ENCODE measurements at places on chromosomes 12 and 14.

DNA sequence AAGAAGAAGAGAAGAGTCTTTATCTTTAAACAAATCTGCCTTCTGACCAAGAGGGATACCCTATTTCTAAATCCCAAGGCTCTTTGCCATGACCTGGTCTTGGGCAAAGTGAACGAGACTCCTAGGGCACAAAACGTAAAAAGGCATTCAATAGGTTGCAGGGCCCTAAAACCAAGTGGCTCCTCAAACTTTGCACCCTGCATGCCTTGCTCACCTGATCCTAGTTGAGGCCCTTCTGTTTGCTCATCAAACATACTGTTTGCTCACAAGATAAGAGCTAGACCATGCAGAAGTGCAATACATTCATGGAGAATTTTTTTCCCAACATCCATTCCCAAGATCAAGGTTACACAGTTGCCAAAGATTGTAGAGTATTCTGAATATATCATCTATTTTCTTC, 7.9 kb upstream of the PRH1 start:
- DNase-seq = no peak

- DNase-seq = peak; percentile 72
These were observed 13.2 kb downstream of the PXN start for GRCh38 chr12:120252071-120252906.

GRCh38 chr12:124497658-124498057, 69.8 kb downstream of the NCOR2 start:
- DNase-seq = no peak

DNA sequence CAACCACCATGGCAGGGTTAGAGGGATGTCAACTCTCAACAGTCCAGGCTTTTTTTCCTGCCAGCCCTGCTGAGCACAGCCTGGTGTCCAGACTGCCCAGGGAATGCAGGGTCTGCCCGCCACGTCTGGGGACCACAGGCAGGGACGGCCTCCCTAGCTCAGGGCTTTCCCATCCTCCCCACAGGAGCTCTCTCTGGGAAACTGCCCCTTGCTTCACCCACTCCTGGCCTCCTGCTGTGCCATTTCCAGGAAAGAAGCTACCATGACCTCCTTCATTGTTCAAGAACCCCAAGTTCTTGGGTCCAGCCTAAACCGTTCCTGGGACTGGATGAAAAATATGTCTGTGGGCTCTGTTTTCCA, 4.8 kb downstream of the SCNN1A start:
- DNase-seq = no peak

GRCh38 chr12:46555406-46555852, 182.9 kb upstream of the SLC38A2 start:
- no peak for DNase-seq

GRCh38 chr12:54526812-54527630, 22.4 kb upstream of the PDE1B start:
- DNase-seq = peak; percentile 61
